ENCODE measurements at places on chromosomes 2 and 18.

- DNase-seq: no peak
Observed at GRCh38 chr2:197993363-197993762, 189.0 kb downstream of the PLCL1 start.

GRCh38 chr2:160522951-160523710 is 29.5 kb upstream of the RBMS1 start:
- DNase-seq: no peak

GRCh38 chr2:237540823-237541222 is 25.6 kb upstream of the PRLH start:
- DNase-seq: no peak

DNA sequence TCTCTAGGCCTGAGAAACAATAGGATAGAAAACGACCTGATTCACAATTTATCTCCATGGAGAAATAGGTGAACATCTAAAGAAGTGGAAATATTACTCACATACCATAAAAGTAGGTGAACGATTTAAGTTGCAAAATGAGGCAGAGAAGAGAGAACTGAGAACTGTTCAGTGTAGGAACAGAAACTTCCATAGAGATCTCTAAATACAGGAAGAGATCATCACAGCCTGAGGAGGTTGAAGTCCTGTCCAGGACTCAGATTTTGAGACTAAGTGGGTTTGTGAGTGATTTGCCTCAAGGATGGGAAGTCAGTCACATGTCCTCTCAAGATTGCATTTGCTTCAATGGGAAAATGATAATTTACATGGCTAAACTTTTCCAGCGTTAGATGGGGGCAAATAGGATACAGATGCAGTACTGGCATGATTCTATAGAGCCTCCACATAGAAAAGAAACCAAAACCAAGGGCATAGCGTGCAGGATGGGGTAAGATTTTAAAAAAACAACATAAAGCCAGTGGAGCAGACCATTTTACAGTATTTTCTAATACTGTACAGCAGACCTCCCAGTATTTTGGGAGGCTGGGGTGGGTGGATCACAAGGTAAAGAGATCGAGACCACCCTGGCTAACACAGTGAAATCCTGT is 68.8 kb downstream of the MEP1B start:
- DNase-seq: no peak
